ENCODE measurements at places on chromosomes 1 and 21.

GRCh38 chr1:39788758-39789570, at the start of gene BMP8B:
TSS of gene BMP8B (minus strand) at chr1:39788865. CDS start at chr1:39788485, 380 bp downstream.
- no peak for DNase-seq

DNA sequence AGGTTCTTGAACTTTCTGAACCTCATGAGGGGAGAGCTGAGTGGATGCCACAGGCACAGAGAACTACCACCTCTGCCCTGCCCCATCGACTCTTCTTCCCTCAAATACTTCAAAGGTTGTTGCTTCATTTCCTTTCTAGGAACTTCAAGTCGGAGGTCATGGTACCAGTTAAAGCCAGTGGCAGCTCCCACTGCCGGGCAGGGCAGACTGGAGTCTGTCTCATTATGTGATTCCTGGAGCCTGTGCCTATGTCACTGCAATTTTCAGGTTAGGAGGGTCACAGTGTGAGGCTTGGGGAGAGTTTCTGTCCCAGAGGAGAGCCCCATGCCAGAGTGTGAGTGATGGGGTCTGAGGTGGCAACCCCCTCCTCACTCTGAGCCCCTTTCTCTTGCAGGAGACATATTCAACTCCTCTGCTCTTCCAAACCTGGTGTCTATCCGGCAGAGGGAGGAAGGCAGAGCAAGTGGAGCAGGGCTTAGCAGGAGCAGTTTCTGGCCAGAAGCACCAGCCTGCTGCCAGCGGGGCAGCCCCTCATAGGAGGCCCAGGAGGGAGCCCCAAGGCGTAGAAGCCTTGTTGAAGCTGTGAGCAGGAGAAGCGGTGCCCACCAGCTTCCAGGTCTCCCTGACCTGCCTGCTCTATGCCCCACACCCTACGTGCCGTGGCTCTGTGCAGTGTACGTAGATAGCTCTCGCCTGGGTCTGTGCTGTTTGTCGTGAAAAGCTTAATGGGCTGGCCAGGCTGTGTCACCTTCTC, 29.3 kb downstream of the CAMK1G start:
- no peak for DNase-seq

DNA sequence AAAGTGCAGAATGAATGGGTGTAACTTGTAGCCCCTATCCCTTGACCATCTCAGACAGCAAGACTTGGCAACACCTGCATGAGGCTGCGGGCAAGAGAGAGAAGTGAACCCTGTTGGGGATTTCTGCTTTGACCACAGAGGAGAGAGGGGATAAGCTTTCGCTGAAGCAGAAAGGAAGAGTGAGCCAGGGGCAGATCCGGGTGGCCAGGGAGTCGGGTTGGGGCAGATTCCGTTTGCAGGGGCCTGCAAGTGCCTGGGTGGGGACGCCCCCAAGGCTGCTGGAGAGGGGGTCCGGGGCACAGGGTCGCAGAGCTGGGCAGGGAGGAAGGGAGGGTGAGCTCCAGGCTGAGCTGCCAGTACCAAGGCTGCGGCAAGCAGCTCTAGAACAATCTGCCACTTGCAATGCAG, 25.3 kb upstream of the PIK3CD start:
- no peak for DNase-seq

GRCh38 chr1:210061992-210062391, 124.0 kb downstream of the SYT14 start:
- no peak for DNase-seq

- peak; percentile 51 for DNase-seq
These were observed 120.6 kb upstream of the RAVER2 start for GRCh38 chr1:64624218-64624713.

DNA sequence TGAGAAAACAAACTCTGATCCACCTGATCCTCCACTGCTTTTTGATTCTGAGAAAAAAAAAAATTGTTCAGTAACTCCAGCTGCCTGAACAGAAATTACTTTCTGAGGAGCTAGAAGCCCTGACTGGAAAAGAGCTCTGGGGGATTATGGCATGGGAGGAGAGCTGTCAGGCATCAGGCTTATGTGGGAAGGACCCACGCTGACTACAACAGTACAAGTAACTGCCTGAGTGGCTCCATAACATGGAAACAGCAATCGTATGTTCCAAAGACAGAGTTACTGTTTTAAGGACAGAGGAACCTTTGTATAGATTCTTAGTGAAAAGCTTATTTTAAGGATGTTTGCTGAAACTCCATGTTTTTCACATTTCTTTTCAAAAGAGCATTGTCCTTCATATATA, 1.2 kb upstream of the ANGPTL7 start:
- no peak for DNase-seq

GRCh38 chr1:77438236-77438913, 156.6 kb downstream of the AK5 start:
- DNase-seq, result no peak

DNA sequence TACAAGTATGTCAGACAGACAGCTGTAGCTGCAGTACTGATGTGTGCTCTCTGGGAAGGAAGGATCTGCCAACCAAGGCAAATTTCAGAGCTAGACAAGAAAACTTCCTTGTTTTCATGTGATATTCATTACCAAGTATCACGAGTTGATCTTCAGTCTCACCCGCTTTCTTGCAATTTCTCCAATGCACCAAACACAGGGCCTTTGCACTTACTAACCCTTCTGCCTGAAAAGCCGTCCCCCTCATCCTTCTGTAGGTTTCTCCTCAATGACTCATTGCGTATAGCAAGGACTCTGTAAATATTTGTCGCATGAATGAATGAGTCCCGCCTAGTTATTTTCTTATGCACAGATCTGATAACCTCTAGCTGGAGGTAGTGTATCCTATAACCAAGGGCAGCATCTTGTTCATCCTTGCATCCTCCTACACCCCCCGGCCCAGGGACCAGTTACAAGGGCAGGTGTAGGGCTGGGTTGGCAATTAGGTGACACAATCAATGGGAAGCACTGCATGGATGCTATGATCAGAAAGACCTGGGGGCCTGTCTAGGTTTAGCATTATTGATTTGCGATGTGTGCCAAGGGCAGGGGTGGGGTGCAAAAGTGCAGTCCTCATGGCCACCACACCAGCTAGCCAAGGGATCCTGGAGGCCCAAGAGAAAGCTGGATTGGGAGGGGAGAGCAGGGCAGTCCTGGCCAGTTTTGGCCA, 51.4 kb upstream of the GPR157 start:
- DNase-seq, result no peak

DNA sequence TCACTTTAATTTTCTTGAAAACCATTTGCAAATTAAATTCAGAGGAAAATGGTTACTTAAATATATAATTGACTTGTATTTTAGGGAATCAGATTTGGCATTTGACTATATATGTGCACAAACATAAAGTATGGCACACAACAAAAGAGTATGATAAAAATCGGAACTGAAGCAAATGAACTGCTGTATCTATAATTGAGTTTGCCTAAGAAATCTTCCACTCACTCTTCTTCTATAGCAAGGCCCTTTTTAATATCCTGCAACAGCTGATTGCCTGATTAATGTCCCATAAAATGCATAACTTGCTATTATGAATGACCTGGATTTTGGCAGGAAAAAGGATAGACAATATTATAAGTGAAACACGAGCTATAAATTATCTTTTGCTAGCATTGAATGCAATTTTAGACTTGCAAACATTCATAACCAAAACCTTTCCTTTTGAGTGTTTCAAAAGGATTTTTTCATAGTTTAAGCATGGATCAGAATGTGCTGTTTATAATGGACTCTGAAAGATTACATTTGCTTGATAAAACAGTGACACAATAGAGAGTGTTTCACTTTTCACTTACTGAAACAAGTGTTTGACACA, 2204.3 kb downstream of the MRPL39 start:
- DNase-seq, result no peak

DNA sequence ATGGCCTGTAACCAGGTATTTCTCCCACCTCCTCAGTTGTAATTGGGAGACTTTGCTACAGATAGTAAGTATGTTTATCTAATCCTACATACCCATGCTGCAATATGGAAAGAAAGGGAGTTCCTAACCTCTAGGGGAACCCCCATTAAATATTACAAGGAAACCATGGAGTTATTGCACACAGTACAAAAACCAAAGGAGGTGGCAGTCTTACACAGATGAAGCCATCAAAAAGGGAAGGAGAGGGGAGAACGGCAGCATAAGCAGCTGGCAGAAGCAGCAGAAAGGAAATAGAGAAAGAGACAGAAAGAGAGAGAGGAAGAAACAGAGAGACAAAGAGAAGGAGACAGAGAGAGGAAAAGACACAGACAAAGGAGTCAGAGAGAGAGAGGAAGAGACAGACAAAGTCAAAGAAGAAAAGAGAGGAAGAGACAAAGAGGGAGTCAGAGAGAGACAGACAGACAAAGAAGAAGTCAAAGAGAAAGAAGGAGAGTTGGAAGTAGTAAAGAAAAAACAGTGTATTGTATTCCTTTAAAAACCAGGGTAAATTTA, 142.9 kb downstream of the FASLG start:
- DNase-seq, result no peak

- no peak for DNase-seq
These were observed 17.3 kb downstream of the CSF1 start for GRCh38 chr1:109927911-109928321.

DNA sequence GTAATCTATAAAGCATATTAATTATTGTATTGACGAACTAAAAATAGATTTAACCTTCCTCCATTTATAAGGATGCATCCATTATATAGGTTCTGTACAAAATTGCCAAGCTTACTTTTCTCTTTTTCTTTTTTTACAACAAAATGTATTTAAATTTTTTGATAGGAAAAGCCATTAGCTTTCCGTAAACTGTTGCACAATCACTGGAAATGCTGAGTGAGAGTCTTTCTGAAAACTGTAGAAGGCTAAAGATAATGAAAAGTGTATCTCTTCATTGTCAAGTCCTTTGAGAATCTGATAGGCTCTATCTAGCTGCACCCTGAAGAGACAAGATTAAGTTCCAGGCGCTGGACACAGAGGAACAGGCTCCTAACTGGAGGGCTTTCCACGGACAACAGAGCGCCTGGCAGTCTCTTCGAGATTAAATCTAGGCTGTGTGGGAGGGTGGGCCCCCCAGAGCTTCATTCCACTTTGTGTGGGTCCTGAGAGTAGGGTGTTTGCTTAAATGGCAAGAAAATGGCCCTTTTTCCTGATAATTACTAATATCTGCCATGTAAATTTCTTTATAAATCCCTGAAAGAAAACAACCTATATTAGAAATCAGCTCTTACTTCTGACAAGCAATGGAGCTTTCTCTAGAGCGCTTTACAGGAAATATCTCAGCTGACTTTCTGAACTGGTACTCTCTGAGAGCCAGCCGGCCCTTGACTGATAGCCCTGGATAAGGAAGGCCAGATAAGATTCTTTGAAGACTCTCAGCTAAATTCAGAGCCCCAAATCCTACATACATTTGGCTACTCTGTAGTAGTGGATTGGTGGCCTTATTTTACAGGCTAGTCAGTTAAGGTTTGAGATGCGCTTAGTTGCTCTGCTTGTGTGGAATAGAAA, 108.3 kb downstream of the FMN2 start:
- DNase-seq, result no peak

DNA sequence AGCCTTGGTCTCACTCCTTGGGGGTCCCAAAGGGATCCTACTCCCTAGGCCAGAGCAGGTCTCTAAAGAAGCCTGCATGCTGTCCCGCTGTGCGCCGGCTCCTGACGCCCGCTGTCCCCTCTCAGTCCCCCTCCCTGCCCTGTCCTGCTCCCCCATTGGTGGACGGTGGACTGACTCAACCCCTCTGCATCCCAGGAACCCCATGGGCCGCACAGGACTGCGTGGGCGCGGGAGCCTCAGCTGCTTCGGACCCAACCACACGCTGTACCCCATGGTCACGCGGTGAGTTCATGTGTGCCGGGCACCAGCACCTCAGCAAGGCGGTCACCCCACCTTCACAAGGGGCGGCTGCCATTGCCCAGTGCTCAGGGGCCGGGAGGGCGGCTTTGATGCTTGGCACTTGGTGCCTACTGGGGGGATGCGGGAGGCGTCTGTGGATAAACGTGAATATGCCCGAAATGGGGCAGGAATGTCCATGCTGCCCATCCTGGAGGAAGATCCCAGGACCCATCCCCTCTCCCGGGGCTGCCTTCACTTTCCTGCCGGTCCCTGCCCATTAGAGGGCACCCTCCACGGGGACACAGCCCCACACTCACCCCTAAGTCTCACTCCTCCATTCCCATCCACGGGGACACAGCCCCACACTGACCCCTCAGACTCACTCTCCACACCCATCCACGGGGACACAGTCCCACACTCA, 20.2 kb upstream of the LRRC3 start:
- peak; percentile 33 for DNase-seq

GRCh38 chr21:41321211-41321907, 4.8 kb downstream of the FAM3B start:
- no peak for DNase-seq

DNA sequence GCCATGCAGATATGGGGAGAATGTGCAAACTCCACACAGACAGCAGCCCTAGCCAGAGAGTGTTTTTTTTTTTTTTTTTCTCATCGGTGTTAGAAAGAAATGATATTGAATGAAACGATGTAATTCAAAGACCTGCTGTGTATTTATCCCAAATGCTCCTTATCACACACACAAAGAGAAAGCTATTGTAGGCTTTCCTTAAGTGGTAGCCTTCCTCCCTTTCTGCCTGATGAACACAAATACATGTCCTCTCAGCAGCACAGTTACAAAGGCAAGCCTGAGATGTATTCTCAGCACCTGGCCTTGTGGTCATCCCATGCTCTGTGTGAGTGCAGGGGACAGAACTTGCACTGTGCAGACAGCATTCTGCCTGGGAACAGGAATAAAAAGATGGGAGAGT, 93.8 kb downstream of the PLPPR5 start:
- DNase-seq, result no peak

GRCh38 chr1:233006541-233006973, 56.1 kb downstream of the NTPCR start:
- no peak for DNase-seq

GRCh38 chr1:155269381-155269780, 3.9 kb downstream of the CLK2 start:
- no peak for DNase-seq

- no peak for DNase-seq
These were observed 103.6 kb downstream of the RHOU start for GRCh38 chr1:228838717-228839500.

GRCh38 chr1:170587253-170587593, 55.3 kb downstream of the GORAB start:
- no peak for DNase-seq

GRCh38 chr1:15457585-15457984, 1.1 kb downstream of the CELA2A start:
- DNase-seq, result no peak
